Renal pelvis (tissue), 12 donors: ENCODE measurements at places on chromosomes 1 and 21. TPM values are rescaled to one million over a fixed set of nuclear protein-coding genes. Genes with fewer than 3 reads are reported as not detected.
A peak's percentile ranks its signal among the peaks of the same experiment; 100 is the strongest.

DNA sequence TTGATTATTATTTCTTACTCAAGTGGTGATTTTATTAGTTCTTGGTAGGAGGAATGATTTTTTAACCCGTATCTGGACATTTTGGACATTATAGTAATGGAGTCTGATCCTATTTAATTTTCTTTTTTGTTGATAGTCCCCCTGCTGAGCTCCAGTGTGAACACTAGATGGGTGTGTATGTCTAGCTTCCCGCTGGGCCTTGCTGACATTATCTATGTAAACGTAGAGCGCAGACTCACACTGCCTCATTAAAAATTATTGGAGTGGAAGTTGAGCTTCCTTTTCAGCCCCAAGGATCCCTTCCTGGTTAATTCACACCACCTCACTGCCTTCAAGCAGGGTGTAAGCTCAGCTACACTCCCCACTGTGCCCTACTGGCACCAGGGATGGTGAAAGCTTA is 467.6 kb upstream of the PKN2 start:
- DNase-seq: no peak

GRCh38 chr1:115790356-115790755 is 21.8 kb upstream of the CASQ2 start:
- no peak for DNase-seq

- no peak for DNase-seq
Observed at GRCh38 chr1:192801451-192801850, 7.4 kb upstream of the RGS2 start.

DNA sequence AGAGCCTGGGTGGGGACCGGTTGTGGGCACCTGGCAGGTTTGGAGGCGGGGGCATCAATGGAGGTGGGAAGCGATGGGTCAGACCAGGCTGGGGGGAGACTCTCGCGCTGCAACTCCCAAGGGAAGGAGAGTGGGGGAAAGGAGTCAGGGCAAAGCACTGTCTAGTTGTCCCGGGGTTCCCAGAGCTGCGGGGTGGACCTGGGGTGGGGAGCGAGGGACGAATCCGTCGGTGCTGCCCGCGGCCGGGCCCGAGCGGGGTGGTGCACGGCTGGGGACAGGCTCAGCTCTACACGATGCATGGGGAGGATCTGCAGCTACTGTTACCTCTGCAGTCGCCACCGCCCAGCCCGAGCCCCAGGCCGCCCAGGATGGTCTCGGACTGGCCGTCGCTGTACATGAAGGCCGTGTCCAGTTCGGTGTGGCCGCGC is 427 bp downstream of the AKR7A2 start:
- DNase-seq: no peak

DNA sequence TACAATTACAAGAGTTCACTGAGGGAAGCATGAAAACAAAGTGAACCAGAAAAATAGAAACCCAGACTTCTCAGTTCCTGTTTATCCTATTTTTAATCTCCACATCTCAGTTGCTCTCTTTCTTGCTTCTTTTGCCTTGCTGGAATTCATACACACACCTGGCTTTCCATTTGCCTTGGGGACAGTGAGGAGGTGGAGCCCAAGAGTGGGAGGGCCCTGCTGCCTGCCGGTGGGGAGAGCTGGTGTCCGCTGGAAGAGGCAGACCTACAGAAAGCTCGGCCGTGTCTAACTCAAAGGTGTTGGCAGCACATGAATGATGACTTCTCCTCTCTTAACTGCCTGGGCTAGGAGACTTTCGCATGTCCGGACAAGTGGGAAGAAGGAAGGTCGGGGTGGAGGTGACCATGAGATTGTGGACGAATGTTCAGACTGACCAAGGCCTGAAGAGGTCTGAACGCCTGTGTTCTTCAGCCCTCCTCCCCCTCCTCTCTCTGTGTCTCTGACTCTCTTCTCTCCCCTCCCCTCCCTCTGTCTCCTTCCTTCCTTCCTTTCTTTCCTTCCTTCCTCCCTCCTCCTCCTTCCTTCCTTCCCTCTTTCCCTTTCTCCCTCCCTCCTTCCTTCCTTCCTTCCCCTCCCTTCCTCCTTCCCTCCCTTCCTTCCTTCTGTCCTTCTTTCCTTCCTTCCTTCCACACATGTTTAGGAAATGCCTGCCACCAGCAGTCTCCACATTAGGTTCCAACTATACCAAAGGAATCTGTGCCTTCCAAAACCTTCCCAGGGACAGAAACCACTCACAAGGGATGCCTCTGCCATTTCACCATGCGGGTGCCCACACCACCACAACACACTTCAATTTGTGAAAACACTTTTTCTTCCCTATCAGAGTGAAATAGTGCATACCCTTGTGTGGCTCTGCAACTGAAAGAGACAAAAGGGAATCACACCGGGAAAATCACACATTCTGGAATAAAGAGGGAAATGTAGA is 157.3 kb upstream of the RUNX1 start:
- DNase-seq: no peak

CAPN8 gene
- polyA plus RNA-seq: 2.7 TPM

DMRTA2 gene
- polyA plus RNA-seq: not detected

ZSWIM5 gene
- 7.6 TPM for polyA plus RNA-seq

DNA sequence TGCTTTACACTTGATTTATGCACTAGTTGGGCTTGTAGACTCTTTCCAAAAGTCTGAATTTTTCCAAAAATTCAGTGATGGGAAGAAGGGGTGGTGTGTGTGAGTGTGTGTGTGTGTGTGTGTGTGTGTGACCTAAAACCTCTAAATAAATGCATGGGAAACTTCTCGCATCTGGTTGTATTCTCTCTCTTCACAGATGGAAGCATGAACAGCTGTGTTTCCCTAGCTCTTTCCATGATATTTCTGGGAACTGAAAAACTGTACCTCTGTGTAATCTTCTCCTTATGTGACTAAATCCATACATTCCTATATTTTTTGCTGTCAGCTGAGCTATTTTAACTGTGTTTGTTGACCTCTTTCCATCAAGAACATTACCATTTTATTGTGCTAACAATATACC is 26.2 kb upstream of the CYYR1 start:
- DNase-seq: no peak

DNA sequence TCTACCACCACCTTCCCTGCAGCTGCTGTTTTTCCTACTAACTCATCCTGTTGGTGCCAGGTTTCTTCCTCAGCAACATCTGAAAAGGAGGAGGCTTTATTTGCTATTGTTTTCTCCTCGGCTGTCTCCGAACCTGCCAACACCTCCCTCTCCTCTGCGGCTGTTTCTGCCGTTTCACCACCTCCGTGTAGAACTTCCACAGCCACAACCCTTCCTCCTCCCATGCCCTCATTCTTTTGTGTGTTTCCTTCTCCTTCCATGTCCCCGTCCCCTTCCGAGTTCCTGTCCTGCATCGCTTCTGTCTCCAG is 59.0 kb upstream of the LRRC53 start:
- no peak for DNase-seq

GRCh38 chr1:41955461-41956159 is 36.9 kb upstream of the HIVEP3 start:
- peak; percentile 27 for DNase-seq

DNA sequence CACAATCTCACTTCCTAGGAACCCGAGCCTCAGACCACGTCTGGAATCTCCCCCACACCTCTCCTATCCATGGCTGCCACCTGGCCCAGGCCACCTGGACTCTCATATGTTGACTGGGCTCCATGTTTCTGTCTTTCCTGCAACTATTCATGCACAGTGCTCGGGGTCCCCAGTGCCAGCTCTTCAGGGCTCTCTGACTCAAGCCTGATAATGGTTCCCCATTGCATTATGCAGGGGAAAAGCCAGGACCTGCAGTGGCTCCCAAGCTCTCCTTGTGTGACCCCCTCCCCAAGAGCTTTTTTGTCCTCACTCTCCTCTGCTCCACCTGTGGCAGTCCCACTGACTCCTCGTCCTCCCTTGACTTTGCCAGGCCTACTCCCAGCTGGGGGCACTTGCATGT is 417.6 kb downstream of the NPHP4 start:
- DNase-seq: no peak
